Cortex of kidney (tissue), 1 donor: ENCODE measurements at places on chromosomes 6 and 20.

GRCh38 chr20:41428285-41428684, 61.7 kb upstream of the EMILIN3 start:
- DNase-seq, result no peak

- no peak for DNase-seq
Measured at GRCh38 chr6:143733510-143733909, 55.7 kb downstream of the PHACTR2 start.

DNA sequence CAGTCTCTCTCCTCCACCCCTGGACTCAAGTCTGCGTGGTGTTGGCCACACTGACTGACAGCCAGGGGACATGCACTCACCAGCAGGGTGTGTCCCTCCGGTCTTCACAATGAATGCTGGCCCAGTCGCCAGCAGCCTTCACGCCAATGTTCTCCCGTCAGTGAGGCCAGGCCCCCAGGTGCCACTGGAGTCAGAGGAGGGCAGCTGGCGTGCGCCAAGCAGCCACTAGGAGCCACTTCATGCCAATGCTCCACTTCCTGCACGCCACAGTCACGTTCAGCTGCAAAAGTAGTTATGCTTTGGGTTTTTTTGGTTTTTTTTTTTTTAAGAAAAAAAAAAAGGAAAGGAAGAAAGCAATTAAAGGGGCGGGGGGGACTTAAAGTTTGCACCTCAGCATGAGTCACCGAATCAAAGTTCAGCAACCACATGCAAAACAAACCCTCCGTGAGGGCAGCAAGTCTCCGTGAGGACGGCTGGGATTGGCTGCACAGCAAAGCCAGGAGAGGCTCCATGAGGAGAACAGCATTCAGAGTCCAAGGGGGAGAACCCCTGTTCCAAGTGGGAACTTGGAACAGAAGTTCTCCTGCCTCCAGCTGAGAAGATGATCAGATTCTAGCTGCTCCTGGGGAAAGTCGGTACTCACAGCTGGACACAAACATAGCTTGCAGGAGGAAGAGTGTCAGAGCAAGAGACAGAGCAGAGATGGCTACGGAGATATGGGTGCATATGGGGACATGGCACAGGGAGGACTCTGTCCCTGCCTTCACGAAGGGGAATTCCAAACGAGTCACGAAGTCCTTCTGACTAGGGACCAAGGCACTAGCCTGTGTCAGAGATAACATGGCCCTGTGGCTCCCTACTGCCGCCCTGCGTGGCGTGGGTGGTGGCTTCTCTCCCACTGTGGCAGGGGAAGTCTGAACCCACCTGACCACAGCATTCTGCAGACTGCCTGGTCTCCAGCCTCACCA, at the start of gene ZC3H12D:
Gene ZC3H12D (minus strand): TSS at position 282 of the 968 bp plus-strand sequence. CDS start 10,471 bp downstream, outside the sequence.
- no peak for DNase-seq

GRCh38 chr6:33579828-33580714, at the start of gene BAK1:
TSS of gene BAK1 (minus strand) at chr6:33580276. CDS start at chr6:33577604, 2,672 bp downstream.
- no peak for DNase-seq

DNA sequence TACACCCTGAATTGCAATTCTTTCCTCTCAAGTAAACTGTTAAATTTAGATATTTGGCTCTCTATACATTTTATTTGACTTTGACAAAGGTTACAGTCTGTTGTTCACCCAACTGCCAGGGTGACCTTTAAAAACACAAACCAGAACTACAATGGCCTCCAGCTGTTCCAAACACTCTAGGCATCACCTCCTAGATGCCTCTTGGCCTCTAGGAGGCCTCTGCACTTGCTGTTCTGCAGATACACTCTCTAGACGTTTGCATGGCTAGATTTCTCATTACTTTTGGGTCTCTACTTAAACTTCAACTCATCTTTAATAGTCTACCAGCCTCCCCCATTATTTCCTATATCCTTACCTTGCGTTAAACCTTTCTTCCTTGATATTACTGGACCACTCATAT, 102.8 kb upstream of the BEND3 start:
- no peak for DNase-seq

GRCh38 chr6:15355683-15356099, 109.8 kb downstream of the JARID2 start:
- DNase-seq, result no peak

DNA sequence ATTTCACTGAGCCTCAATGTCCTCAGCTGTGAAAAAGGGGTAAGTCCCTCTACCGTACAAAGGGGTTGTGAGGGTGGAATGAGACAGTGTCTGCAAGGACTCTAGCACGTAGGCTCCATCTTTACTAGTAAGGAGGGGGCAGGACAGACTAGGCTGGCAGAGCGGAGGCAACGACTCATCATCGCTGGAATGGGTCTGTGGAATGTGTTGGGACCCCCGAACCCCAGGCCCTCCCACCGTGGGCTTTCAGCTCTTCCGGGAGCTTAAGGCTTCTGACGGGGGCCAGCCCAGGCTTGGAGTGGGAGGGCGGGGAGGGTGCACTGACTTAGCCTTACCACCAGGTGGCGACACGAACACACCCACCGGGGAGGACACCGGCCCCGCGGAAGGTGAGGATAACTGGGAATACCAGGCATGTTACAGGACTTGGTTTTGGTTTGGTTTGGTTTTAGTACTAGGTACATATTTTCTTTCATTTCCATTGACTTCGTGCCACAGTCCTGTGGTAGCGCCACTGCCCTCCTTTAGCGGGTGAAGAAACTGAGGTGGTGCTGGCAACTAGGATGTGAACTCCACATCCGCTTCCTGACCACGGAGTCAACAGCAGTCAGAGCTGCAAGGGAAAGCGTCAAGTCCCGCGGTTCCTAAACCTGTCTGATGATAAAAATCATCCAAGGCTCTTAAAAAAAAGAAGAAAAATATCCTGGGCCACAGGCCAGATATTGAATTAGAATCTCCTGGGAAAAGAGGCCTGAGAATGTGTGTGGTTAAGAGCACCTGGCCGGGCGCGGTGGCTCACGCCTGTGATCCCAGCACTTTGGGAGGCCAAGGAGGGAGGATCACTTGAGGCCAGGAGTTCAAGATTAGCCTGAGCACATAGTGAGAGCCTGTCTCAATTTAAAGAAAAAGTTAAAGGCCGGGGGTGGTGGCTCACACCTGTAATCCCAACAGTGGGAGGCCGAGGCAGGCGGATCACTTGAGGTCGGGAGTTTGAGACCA, 10.3 kb upstream of the TULP1 start:
- no peak for DNase-seq
